ENCODE measurements at places on chromosomes 5 and 9.

DNA sequence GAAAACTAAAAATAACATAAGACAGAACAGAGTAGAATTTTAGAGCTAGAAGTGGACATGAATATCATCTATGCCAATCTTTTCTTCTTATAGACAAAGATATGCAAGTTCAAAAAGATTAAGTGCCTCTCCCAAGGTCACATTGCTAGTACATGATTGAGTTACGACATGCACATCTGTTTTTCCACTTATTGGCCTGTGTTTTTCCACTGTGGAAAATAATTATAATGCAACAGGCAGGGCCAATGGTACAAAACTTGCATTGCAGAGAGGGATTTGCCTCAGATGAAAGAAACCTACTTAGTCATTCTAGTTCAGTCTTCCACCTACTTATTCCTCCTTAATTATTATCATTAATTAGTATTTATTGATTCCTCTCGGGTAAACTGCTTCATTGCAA is 407.8 kb upstream of the SGCD start:
- DNase-seq: no peak

GRCh38 chr5:37836592-37837413 is 3.0 kb downstream of the GDNF start:
- DNase-seq: no peak

- DNase-seq: no peak
Observed at GRCh38 chr5:77065256-77065655, 21.8 kb downstream of the ZBED3 start.

- DNase-seq: no peak
Observed at GRCh38 chr5:4442221-4442620, 697.9 kb upstream of the ADAMTS16 start.

- no peak for DNase-seq
Observed at GRCh38 chr9:3478549-3478953, 47.2 kb downstream of the RFX3 start.

GRCh38 chr9:122126331-122127261 is 33.0 kb downstream of the NDUFA8 start:
- no peak for DNase-seq

DNA sequence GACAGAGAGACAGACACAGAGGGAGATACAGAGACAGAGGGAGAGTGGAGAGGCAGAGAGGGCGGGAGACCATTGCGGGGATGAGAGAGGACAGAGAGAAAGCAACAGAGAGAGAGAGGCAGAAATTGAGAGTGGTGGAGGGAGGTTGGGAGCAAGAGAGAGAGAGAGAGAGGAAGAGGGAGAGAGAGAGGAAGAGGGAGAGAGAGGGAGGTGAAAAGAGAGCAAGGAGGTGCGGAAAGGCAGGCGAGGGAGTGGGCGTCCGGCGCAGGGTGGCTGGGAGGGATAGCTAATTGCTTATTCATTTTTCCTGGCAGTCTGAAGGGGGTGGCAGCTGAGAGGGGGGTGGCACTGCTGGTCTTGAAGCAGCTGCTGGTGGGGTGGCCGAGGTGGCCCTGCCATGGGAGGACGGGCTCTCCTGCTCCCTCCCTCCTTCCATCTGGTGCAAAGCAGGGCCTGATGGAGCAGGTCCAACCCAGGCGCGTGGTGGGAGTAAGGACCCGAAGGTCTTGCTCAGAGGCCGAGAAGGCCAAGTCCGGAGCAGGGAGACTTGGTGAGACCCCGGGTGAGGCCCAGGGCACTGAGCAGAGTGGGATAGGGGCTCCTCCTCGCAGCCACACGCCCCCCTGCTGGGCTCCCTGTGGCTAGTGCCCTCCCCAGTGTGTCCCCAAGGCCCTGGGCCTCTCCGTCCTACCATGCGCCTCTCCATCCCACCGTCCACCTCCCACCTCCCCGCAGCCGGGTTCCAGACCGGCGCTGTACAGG is 25.3 kb upstream of the RNU6ATAC start:
- no peak for DNase-seq

- no peak for DNase-seq
Observed at GRCh38 chr9:16202221-16202620, 649.4 kb downstream of the CCDC171 start.

DNA sequence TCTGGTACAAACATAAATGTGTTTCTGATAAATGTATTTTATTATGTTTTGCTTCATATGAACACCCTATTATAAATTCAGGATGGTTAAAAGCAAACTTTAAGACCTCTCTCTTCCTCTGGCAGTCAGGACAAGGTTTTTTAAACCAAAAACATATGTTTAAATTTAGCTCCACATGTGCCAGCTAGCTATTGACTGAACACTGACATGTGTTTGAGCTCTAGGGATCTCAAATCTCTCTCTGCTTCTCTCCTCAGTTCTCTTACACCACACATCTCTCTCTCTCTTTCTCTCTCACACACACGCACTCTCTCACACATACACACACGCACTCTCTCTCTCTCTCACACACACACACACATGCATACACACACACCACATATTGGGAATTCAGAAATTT is 150.1 kb upstream of the RFX3 start:
- DNase-seq: no peak

GRCh38 chr5:35902046-35902672 is 36.3 kb downstream of the CAPSL start:
- DNase-seq: no peak

DNA sequence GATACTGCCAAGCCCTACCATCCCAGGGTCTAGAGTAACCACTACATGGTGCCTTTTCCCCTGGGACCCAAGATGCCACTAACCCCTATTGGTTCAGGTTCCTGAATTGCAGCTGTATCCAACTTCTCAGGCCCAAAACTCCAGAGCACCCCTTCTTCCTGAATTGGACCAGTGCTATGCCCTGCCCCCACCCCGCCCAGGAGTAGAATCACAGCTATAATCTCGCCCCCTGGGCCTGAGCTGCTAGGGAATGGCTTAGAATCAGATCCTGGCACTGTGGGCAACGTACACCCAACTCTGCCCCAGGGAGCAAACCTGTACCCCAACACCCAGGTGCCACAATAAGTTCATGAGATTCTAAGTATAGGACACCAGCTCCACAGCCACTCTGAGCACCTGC is 206.3 kb downstream of the CACNA1B start:
- DNase-seq: no peak

GRCh38 chr5:160209917-160210316 is 19.4 kb upstream of the FABP6 start:
- no peak for DNase-seq

GRCh38 chr9:107593224-107593870 is 103.8 kb upstream of the KLF4 start:
- DNase-seq: no peak

GRCh38 chr5:101212942-101213514 is 309.9 kb upstream of the ST8SIA4 start:
- DNase-seq: no peak

GRCh38 chr9:27033815-27034403 is 28.4 kb upstream of the LRRC19 start:
- DNase-seq: no peak

GRCh38 chr5:75235711-75236110 is 967 bp downstream of the ANKRD31 start:
- DNase-seq: no peak

DNA sequence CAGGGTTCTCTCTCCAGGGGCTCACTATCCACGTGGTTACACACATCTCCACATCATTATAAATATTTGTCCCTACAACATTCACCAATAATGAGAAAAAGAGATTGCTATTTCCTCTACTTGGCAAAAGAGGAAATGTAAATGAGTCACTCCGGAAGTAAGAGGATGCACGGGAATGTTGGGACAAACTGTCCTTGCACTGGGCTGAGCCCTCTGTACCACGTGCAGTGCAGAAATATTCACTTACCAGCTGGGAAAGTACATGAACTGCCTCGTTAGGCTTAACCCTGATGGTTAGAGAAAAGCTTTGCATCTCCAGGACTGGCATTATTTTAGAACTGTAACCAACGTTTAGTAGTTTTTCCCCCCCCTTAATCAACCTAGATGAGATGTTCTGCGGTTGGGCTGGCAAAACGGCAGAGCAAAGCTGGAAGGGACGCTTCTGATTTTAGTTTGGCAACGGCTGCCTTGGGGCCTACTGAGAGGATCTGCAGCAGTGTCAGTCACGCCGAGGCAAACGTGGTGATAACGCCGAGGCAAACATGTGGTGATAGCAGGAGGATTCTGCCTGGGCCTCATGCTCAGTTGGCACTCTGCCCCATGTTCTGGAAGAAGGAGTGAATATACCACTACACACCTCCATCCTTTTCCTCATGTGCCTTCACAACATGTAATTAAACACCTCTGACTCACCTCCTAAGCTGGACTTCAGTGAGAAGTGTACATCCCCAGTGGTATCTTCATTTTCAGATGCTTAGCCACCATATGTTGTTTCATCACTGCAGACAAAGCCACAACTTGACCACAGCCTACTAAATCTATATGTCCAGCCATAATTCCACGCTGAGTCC is 661.4 kb upstream of the KLF4 start:
- no peak for DNase-seq

- DNase-seq: no peak
Observed at GRCh38 chr5:157387683-157388093, 72.3 kb upstream of the NIPAL4 start.

Data from stimulated activated CD8-positive, alpha-beta memory T cell treated with anti-CD3 and anti-CD28 coated beads, Interleukin-4, amount 100 ng/mL, for 1 hour (primary cell).